ENCODE measurements at places on chromosomes 5 and 9.
A peak's percentile ranks its signal among the peaks of the same experiment; 100 is the strongest.

DNA sequence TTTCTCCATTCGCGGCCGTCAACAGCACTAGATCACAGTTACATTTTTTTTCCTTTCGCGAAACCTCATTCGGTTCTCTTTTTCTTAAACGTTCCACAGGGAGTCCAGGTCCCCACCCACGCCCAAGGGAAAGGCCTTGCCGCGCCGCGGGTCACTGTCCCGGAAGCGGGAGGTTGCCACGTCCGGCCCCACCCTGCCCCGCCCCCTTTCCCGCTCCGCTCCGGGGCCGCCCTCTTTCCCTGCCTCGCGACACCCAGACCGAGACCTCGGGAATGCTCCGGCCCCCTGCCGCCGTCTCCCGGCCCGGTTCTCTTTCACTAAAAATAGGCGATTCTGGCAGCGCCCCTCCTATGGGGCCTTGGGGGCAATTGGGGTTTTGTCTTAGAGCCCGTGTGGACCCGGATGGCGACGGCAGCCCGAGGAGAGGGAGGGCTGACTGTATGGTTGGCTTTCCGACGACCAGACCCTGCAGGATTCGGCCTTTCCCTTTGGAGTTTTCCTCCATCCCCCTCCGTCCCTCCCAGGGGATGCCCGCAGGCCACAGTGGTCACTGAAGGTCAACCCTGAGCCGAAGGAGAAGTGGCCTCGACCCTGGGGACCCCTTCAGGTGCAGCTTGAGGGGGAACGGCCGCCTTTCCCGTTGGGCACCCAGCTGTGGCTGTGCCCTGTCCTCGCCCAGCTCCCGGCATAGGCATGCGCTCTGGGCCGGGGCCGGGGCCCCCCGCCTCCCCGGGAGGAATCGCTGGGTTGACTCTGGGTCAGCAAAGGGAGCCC lies 2.8 kb upstream of the RACK1 start:
- peak; percentile 88 for DNase-seq

GRCh38 chr5:96997265-96997859 lies 61.5 kb downstream of the LNPEP start:
- peak; percentile 14 for DNase-seq

DNA sequence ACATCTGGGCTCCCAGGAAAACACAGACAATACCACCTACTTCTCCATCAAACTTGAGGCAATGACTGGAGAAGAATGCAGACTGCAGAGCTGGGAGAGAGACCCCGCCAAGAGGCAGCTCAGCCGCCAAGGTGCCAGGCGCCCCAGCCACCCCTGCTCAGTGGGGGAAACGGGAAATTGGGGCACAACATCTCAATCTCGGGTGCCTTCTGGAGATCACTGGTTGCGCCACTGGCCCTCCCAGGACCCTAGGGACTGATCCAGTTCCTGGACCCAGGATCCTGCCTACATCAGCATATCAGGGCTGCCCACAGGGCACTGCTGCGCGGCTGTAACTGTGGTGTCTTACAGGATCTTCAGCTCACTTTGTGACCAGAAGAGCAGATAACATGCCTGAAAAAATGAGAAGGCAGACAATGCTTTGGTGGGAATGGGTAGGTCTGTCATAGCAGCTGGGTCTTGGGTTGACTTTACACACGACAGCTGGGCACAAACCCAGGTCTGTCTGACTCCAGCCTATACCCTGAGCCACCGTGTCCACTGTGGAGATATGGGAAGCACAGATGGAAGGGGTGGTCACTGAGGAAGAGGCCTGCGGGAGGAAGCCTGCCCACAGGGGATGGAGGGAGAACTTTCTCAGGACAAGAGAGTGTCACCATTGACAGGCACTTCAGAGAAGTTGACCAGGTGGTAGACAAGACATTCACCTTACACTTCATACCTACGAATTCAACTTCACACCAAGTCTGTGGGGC lies 135.2 kb upstream of the RAPGEF1 start:
- DNase-seq, result no peak

- no peak for DNase-seq
Measured at GRCh38 chr5:115461093-115461492, 83.5 kb downstream of the FEM1C start.

GRCh38 chr9:124820698-124821623 lies 32.3 kb upstream of the WDR38 start:
- no peak for DNase-seq

DNA sequence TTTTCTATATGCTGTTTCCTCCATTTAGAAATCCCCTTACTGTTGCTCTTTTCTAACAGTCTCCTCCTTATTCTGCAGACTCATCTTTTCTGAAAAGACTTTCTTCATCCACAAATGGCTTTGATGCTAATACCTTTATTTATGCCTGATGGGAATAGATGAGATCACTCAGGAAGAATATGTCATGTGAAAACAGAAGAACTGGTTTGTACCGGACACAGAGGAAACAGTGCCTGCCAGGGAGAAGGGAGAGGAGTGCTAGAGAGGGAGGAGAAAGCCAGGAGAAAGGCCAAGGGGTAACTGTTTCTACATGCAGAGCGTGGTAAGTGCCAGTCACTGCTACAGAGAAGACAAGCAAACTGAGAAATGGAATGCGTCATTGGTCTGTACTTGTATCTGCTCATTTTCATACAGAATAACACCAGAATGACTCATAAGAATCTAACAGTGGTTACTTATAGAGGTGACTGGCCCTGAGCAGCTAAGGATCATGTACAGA lies 45.9 kb upstream of the PJA2 start:
- DNase-seq, result peak; percentile 31

DNA sequence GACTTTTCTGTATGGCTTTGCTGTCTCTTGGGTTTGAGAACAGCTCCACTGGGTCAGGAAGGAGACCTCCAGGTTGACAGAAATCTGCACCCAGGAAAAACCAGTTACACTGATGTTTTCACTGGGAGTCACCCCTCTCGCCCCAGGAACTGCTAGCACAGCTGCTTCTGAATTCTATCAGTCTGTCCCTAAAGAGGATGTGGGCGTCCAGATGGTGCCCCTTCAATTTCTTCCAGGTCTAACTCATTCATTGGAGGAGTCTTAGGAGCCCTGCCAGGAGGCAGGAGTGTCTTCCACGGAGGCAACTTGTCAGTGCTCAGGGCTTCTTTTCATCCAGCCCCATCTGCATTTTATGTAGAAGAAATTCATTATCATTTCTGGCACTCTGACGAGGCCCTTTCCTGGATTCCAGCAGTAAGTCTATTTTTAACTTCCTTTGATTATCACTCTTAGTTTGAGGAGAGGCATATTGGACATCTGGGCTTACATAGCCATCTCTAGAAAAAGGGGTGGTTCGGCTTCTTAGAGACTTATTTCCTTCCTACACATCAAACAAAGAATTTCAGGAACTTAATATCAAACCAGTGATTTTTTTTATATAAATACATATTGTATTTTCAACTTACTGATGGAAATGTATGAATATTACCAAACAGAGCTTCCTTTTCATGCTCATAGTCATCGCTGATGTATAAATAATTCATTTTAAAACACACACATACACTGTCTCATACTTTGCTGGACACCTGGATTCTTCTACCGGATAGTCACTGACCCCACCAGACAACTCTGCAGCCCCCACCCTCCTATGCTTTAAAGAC lies 148.8 kb downstream of the IRX2 start:
- DNase-seq, result no peak

DNA sequence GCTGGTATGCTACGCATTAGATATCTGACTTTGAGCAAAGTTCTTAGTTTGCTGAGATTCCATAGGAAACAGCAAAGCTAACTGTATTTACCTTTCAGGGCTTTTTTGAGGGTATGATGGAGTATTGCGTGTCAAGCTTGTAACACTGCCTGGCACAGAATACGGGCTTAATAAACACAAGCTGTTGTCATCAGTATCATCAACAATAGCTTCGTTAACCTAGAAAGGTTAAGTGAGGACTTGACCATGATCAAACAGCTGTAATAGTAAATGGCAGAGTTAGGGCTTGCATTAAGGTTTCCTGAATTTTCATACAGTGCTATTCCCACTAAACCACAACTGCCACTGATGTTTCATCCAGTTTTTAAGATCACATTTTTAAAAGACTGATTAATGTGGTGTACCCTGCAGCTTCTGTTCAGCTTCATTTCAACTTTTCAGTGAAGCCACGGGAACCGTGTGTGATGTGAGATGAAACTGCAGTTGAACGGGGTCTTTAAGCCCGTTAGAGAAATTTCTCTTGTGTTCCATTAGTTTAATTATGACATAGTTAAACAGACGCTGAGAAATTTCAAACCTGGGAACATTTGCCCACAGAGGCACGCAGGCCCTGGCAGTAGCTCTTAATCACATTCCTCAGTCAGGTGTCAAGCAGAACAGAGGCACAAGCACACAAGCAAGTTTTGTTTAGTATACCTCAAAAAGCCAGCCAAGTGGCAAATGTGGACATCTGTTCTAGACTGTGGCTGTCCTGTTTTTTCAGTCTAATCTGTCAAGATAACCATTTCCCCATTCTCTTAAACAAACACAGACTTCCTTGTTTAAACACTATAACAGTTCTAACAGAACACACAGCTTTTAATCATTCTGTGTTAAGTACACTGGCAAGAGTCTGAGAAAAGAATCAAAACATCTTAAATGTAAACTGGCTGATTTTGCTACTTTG lies 147.1 kb downstream of the ZNF608 start:
- no peak for DNase-seq

DNA sequence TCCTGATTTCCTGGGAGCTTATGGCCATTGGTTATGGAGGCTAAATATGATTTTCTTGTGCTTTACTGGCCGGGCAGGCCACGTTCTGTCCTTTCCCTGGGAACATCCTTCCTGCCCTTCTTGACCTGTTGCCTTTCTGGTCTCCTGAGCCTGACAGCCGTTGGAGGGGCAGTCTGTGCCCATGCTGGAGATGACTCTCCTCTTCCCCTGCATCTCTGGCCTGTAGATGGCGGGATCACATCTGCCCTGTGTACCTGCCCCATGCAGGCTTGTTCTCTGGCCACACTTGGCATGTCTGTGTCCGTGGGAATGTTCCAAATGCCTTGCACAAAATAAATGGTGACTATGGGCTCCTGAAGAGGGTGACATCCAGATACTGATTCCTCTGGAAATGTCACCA lies 253.1 kb upstream of the IRX4 start:
- no peak for DNase-seq

All from activated CD4-positive, alpha-beta T cell treated with anti-CD3 and anti-CD28 coated beads for 48 hours (primary cell).